Fibroblast of lung (primary cell): ENCODE measurements at places on chromosomes 12 and 14. TPM values are rescaled to one million over a fixed set of nuclear protein-coding genes. Genes with fewer than 3 reads are reported as not detected.

GRCh38 chr14:99280066-99280731 is 8.2 kb upstream of the BCL11B start:
- H3K27ac ChIP-seq = no peak overlapping the region
- H3K4me1 ChIP-seq = no peaks in the 10 kb centered on the region
- DNase-seq = no peak
- H3K4me3 ChIP-seq = no peak overlapping the region
- H3K36me3 ChIP-seq = no peaks in the 10 kb centered on the region

IFNG-AS1 gene
- not detected in 2 replicates for polyA plus RNA-seq

GRCh38 chr14:102318781-102319276 is 717 bp upstream of the ZNF839 start:
- H3K36me3 ChIP-seq = no peaks in the 10 kb centered on the region
- H3K27ac ChIP-seq = peak overlapping the region; percentile 90
- DNase-seq = no peak
- peaks cover 7% of the 10 kb centered on the region for H3K4me1 ChIP-seq
- no peaks in the 10 kb centered on the region for H3K27me3 ChIP-seq
- peak overlapping the region; percentile 61 for H3K4me3 ChIP-seq

TSHR gene
- polyA plus RNA-seq = not detected in 2 replicates

DNA sequence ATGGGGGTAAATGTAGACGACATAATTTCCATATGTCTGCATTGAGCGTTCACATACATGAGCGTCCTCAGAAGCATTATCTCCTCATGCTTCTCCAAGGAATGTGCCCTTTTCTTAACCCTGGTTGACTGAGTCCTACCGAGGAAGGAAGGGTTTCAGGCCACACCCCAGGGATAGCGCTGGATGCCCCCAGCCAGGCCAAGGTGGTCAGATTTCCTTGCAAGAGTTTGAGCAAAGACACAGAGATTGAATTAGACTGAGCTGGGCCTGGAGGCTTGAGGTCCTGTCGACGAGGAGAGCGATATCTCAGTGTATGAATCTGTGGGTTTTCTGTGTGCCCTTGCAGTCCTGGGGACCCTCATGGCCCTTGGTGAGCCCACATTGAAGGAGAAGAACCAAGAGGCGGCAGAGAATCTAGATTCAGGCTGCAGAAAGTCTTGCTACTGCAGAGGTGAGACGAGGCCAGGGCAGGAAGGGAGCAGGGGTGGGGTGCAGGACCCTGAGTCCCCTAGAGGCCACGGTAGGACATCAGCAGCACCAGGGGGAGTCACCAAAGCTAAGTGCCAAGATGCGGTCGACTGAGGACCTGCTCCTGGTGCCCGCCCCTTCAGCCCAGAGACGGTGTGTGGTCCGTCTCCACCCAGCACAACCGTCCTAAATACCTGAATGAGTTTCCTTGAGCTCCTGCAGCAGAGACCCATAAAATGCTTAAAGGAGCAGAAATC is 94.7 kb upstream of the DIO3 start:
- no peaks in the 10 kb centered on the region for H3K36me3 ChIP-seq
- H3K27ac ChIP-seq = no peak overlapping the region
- no peaks in the 10 kb centered on the region for H3K4me1 ChIP-seq
- no peaks in the 10 kb centered on the region for H3K27me3 ChIP-seq

SLC17A8 gene
- not detected in 2 replicates for polyA plus RNA-seq

DNA sequence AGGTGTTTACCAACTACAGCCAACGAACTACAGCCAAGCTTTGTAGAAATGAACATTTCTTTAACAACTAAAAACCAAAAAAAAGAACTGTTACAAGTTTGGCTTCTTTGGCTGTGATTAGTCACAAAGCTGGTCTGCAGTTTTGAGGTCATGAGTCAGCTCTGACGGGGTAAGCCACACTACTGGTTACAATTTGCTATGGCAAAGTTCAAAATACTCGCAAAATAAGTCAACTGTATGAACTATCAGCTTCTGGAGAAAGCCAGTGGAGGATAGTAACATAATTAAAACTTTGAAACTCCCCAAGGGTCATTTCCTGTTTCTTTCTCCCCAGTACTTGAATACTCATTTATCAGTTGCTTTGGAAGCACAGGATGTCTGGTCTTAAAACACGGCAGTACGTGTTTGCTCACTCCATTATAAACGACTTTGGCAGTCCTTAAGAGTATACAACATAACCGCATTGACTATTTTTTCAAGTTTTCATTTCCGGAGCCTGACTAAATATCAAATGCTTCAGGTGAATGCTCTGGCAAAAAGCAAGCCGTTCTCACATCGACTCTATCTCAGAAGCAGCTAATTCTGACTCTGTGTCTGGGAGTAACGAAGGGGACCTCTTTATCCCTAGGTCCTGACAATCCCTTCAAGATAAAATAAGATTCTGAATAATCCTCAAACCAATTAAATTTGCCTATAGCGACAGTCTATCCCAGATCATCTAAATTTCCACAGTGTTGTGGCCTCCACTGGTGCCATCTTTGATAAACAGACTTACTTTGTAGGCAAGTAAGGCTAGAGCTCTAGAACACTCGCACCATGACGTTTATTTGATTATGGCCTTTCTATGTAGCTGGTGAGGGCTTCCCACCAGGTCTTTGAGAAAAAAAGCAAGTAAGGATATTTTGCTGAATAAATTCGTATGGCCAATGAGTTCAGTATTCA is 10.6 kb downstream of the PHLDA1 start:
- H3K36me3 ChIP-seq = no peaks in the 10 kb centered on the region
- no peaks in the 10 kb centered on the region for H3K27me3 ChIP-seq
- peaks cover 14% of the 10 kb centered on the region for H3K4me1 ChIP-seq
- peak overlapping the region; percentile 76 for H3K27ac ChIP-seq
- DNase-seq = peak; percentile 99
- H3K4me3 ChIP-seq = no peak overlapping the region

DNA sequence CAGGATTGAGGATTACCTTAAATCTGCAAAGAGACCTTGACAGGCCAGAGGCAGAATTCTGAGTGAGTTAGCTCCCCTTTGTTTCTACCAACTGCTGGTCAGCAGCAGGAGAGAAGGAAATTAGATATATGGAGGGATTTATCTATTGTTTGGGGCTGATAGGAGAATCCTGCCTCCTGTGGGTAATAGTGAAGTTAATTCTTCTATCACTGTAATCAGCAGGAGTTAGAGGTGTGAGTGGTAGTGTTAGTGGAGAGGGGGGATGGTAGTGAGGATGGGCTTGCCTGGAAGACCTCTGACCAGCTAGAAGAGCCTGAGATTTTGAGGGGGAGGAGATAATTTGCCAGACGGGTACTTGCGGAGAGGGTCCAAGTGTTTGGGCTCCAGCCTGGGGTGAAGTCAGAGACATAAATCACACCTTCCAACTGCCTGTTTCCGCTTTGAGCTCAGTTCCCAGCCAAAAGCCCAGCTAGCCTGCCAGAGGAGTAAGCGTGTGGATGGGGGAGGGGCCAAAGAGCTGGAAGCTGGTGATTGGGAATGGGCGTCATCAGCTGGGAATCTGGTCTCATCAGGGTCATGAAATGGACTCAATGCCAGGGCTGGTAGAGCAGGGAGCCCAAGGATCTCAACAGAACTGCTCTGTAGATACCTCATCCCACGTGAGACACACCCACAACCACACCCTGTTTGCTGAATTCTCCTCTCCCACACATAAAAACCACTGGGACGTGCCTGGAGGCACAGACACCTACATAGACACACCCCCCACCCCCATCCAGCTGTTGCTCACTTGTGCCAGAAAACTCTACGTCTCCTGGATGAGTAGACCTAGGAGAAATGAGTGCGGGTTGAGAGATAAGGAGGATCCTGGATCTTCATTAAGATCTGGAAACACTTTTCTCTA is 13.1 kb upstream of the ITGA5 start:
- H3K4me3 ChIP-seq = no peak overlapping the region
- peaks cover 27% of the 10 kb centered on the region for H3K4me1 ChIP-seq
- peak; percentile 86 for DNase-seq
- no peaks in the 10 kb centered on the region for H3K36me3 ChIP-seq

KRAS gene
- 21.2 and 31.3 TPM in 2 replicates for polyA plus RNA-seq

DNA sequence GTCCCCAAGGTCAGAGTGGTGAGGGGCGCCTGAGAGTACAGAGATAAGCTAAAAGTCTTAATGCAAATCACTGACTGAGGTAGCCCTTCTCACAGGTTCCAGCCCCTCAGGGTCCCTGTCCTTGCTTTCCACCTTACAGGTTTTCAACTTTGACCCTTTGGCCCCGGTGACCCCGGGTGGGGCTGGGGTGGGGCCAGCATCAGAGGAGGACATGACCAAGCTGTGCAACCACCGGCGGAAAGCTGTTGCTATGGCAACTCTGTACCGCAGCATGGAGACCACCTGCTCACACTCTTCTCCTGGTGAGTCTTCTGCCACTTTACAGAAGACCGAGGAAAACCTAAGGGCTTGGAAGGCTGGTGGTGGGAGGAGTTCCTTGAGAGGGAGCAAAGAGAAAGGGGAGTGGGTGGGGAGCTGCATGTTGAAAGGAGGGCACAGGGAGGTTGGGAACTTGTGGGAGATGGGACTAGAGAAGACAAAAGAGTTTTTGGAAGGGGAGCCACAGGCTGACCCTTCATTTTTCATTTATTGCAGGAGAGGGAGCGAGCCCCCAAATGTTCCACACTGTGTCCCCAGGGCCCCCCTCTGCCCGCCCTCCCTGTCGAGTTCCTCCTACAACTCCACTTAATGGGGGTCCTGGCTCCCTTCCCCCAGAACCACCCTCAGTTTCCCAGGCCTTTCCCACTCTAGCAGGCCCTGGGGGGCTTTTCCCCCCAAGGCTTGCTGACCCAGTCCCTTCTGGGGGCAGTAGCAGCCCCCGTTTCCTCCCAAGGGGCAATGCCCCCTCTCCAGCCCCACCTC is 2.4 kb downstream of the MBD6 start:
- peak overlapping the region; percentile 91 for H3K4me3 ChIP-seq
- no peaks in the 10 kb centered on the region for H3K27me3 ChIP-seq
- H3K4me1 ChIP-seq = peaks cover 19% of the 10 kb centered on the region
- no peak overlapping the region for H3K27ac ChIP-seq
- H3K36me3 ChIP-seq = peaks cover 16% of the 10 kb centered on the region

TGM1 gene
- 1.3 and 1.4 TPM in 2 replicates for polyA plus RNA-seq

DNA sequence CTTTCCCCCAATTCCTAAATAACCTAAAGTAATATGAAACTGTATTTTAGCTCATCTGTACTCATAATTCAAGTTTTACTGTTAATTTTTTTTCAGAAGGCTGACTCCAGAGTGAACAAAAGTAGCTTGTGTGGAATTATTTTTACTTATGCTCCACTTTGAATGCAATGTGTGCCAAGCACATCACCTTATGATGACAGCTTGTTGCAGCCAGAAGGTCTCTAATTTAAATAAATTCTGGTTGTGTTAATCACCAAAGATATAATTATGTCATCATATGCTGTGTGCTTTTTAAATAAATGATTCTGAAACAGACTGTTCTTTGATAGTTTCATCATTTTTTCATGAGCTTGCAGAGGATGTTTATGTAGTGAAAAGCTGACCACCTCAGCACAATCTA is 283.1 kb downstream of the TMEM117 start:
- no peak for DNase-seq
- H3K4me3 ChIP-seq = no peak overlapping the region
- H3K27ac ChIP-seq = no peak overlapping the region
- H3K4me1 ChIP-seq = no peaks in the 10 kb centered on the region
- no peaks in the 10 kb centered on the region for H3K27me3 ChIP-seq

KRT77 gene
- not detected in 2 replicates for polyA plus RNA-seq

GRCh38 chr14:26400373-26400772 is 197.5 kb downstream of the NOVA1 start:
- no peaks in the 10 kb centered on the region for H3K4me1 ChIP-seq
- H3K27me3 ChIP-seq = no peaks in the 10 kb centered on the region
- no peak overlapping the region for H3K27ac ChIP-seq
- DNase-seq = no peak
- H3K4me3 ChIP-seq = no peak overlapping the region

- no peak overlapping the region for H3K27ac ChIP-seq
- H3K4me1 ChIP-seq = no peaks in the 10 kb centered on the region
- DNase-seq = no peak
- H3K36me3 ChIP-seq = no peaks in the 10 kb centered on the region
Measured at GRCh38 chr14:58979325-58979724, 209.1 kb upstream of the DAAM1 start.

PRPF39 gene
- 21.3 and 28.5 TPM in 2 replicates for polyA plus RNA-seq

ACRBP gene
- 0.50 and 0.72 TPM in 2 replicates for polyA plus RNA-seq

CALCOCO1 gene
- polyA plus RNA-seq = 74.6 and 125 TPM in 2 replicates

- no peak for DNase-seq
- no peak overlapping the region for H3K27ac ChIP-seq
- no peak overlapping the region for H3K4me3 ChIP-seq
- peaks cover 5% of the 10 kb centered on the region for H3K27me3 ChIP-seq
Measured at GRCh38 chr14:104657563-104658324, 31.7 kb upstream of the INF2 start.

SPIC gene
- not detected in 2 replicates for polyA plus RNA-seq

DLST gene
- polyA plus RNA-seq = 214 and 236 TPM in 2 replicates

ADCK1 gene
- polyA plus RNA-seq = 4.8 and 5.4 TPM in 2 replicates

DNA sequence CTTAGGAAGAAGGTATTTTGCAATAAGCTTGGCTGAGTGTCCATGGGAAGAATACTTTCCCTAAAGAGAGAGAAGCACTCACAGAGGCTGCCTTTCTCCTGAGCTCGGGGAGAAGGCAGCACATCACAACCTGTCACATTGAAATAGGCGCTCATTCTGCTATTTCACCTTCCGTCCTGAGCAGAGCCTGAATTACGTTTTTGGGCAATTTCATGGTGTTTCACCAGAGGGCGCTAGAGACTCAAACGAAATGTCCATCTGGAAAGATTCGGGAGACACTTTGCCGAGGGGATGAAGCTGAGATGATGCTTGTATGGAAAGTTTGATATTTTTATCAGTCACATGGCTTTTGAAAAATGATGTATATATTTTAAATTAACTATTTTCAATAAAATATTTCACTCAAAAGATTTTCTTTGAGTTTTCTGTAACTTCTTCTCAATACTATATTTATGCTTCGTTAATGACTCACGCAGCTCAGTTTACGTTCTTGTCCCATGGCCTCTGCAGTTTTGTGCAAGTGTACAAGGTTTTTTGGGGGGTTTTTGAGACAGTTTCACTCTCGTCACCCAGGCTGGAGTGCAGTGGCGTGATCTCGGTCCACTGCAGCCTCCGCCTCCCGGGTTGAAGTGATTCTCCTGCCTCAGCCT is 17.4 kb upstream of the B4GALNT3 start:
- no peaks in the 10 kb centered on the region for H3K4me1 ChIP-seq
- peak; percentile 13 for DNase-seq
- H3K36me3 ChIP-seq = no peaks in the 10 kb centered on the region
- H3K27ac ChIP-seq = no peak overlapping the region

GPX2 gene
- not detected in 2 replicates for polyA plus RNA-seq

GRCh38 chr12:95951515-95951914 is 8.4 kb downstream of the AMDHD1 start:
- no peak overlapping the region for H3K4me3 ChIP-seq
- H3K27ac ChIP-seq = no peak overlapping the region
- H3K27me3 ChIP-seq = peaks cover 13% of the 10 kb centered on the region
- no peak for DNase-seq

DNA sequence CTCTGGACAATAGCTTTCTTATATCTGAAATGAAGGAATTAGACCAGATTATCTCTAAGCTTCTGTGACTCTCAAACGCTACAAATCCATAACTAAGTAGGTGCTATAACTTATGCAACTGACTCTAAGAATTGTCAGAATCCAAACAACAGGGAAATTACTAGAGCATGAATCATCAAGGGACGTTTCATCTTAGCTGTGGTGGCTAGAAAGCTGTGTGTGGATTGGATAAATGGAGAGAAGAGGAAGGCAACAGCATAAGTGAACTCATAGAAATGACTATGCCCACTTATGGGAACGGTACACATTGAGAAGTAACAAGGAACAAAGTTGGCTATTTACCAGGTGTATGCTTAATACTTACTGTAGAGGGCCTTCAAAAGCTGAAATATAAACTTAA is 96.0 kb upstream of the NEDD1 start:
- DNase-seq = peak; percentile 40
- H3K36me3 ChIP-seq = no peaks in the 10 kb centered on the region
- no peak overlapping the region for H3K27ac ChIP-seq
- H3K4me1 ChIP-seq = no peaks in the 10 kb centered on the region
- H3K27me3 ChIP-seq = no peaks in the 10 kb centered on the region
